Astrocyte of the spinal cord (primary cell): ENCODE measurements at places on chromosomes 12 and 14.

DNA sequence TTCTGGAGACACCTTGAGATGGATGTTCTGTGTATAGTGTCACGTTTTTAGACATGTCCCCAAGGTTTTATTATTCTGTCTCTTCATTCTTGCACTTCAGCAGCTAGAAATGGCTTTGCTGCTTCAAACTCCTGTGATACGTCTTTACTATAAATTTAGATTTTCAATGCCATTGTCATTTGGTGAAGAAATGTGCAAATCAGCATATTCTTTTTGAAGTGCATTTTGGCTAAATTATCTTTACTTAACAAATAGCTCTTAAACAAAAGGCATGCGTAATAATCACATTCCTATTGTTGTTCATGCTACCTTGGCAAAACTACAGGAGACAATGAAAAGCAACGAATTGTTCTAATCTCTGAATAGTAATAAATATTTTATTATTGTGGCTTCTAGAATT is 502.9 kb upstream of the SYT1 start:
- DNase-seq, result no peak

DNA sequence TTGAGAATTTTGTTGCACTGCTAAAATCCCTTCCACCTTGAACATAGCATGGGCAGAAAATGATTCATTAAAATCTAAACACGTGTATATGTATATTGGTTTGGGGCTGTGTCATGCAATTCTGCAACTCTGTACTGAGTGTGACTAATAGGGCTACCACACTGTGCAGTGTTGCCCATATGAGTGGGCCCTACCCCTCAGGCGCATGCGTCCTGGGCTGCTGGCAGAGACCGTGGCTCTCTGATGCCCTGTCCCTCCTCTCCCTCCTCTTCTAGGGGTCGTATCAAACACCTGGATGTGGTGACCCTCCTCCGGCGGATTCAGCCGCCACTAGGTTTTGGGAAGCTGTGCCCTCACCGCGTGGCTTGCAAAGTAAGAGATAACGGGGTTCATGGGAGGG is 128.4 kb upstream of the FKBP4 start:
- DNase-seq, result no peak

DNA sequence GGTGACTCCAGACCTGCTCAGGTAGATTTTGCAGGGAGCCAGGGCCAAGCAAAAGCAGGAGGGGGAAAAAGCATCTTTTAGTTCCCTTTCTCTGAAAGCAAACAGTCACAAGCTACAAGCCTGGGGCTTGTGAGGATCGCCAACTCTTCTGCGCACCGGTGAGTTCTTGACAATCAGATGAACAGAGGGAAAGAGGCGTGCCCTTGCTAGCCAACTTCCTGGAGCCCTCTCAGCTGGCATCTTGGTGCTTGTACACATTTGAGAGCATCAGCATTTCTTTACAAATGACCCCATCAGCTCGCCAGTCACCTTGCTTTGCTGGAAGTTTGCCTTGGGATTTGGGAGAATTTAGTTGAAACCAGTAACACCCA is 55.5 kb downstream of the ZNF664 start:
- no peak for DNase-seq

DNA sequence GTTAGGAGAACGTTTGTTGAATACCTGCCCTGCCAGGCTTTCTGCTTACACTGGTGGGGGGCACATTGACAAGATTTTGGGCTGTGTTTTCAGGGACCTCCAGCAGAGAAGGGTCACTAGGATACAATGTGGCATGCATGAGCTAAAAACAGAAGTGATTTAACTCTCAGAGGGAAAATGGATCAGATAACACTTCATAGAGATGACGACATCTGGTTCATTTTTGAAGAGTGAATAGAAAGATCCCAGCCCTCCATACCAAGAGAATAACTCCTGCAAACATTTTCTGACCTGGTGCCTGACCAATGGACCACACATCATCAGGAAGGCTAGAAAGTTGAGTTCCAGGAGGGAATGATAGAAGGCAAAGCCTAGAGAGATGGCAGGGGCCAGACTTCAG is 33.7 kb downstream of the CKB start:
- peak; percentile 57 for DNase-seq

GRCh38 chr14:83483063-83483462 is 1949.4 kb upstream of the SEL1L start:
- peak; percentile 28 for DNase-seq

DNA sequence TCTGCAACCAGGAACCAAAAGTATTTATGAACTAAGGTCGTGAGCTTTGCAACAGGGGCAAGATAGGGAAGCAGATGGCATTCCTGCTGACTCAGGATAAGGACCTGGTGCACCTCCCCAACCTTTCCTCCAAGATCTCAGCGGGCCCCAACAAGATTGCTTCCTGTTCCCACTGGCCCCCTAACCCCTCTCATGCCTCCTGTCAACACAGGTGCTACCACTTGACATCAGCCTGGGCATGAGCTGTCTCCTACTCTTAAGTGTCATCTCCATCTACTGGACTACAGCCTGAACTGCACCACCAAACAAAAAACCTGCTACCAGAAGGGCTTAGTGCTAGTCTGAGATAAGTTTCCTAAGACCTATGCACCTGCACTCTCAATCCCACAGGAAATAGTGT is 32.7 kb downstream of the MED6 start:
- peak; percentile 36 for DNase-seq

GRCh38 chr12:127278351-127278750 is 988.6 kb upstream of the TMEM132C start:
- DNase-seq, result no peak

DNA sequence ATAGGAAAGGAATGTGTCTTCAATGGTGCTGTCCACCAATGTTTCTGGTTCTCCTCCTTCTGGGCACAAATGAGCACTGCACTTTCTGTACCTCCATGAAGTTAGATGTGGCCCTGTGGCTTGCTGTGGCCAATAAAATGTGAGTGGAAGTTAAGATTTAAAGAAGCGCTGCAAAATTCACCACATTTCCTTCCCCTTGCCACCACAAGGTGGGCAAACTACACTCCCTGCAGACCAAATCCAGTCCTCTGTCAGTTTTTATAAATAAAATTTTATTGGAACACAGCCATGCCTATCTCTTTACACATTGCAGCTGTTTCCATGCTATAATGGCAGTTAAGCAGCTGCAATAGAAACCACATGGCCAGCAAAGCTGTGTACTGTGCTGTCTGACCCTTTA is 141.4 kb upstream of the TMPO start:
- peak; percentile 8 for DNase-seq

DNA sequence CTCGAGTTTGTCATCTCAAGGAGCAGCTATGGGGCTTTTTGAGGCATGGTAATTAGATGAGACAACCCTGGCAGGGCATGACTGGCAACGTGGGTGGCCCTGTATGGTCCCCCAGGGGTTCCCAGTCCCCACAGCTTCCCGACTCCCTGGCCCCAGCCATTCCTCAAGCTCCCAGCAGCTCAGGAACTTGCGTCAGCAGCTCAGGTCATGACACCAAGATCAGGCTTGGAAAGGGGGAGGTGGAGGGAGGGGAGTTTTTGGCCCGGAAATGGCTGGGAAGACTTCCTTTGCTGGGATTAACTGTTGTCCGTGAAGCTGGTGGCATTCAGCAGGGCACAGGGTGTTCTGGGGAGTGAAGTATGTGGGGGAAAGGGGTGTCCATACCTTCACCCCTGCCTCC is 10.4 kb upstream of the NRIP2 start:
- DNase-seq, result peak; percentile 67

- DNase-seq, result peak; percentile 86
Measured at GRCh38 chr12:58566599-58566998, 353.7 kb downstream of the LRIG3 start.

GRCh38 chr14:72033365-72033764 is 101.1 kb downstream of the RGS6 start:
- no peak for DNase-seq

GRCh38 chr14:57266065-57266464 is 2.6 kb downstream of the EXOC5 start:
- no peak for DNase-seq

GRCh38 chr12:114762490-114763110 is 78.6 kb upstream of the TBX3 start:
- DNase-seq, result peak; percentile 53

GRCh38 chr12:68587448-68587873 is 23.2 kb upstream of the RAP1B start:
- DNase-seq, result peak; percentile 15

GRCh38 chr14:80784820-80785219 is 156.7 kb downstream of the CEP128 start:
- DNase-seq, result no peak

- no peak for DNase-seq
Measured at GRCh38 chr14:24066496-24067132, 4.7 kb upstream of the CPNE6 start.

- DNase-seq, result no peak
Measured at GRCh38 chr14:74241652-74242017, 2.4 kb downstream of the VSX2 start.

- DNase-seq, result peak; percentile 60
Measured at GRCh38 chr14:61927060-61927459, 164.8 kb downstream of the SNAPC1 start.

DNA sequence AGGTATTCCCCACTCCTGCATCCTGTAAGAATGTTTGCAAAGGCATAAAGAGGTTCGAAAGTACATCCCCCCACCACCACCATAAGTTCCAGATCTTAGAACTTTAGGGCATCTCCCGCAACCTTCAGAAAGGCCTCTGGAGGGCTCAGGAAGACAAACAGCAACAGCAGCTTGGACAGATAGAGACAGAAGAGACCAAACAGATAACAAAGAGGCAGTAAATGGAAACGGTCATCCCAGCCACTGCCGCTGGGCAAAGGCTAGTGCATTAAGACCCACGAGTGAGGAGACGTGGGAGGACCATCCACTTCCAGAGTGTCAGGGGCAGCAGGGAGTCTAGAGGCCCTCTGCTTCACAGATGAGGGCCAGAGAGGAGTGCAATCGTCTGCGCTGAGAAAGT is 124.3 kb downstream of the CRACR2A start:
- DNase-seq, result no peak

- DNase-seq, result no peak
Measured at GRCh38 chr14:30518867-30519560, 39.9 kb upstream of the G2E3 start.

GRCh38 chr14:75636100-75636692 is 24.5 kb downstream of the ERG28 start:
- DNase-seq, result peak; percentile 54

- peak; percentile 72 for DNase-seq
Measured at GRCh38 chr12:110102255-110102654, 21.9 kb upstream of the IFT81 start.

DNA sequence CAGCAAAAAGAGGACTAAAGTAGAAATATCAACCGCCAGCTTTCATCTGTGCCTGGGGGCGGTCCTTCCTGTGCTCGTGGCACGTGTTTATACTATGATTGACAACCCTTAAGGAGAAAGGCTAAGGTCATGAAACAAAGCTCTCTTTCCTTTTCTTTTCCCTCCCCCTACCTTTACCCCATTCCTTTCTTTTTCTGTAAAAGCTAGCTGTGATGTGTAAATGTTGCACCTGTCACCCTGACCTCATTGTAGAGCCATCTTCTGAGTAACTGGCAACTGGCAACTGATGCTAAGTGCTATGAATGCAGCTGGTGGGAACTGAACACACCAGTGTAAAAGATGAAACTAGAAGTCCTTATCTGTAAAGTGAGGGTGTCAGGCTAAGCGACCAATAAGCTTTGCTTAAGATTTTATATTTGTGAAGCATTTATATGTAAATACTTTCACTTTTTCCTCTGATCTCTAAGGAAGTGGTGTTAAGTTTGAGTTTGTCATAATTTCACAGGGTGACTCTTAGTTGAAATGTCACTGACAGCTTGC is 102.8 kb upstream of the BCAT1 start:
- no peak for DNase-seq

GRCh38 chr12:109518820-109519665 is 41.6 kb downstream of the UBE3B start:
- DNase-seq, result peak; percentile 83

DNA sequence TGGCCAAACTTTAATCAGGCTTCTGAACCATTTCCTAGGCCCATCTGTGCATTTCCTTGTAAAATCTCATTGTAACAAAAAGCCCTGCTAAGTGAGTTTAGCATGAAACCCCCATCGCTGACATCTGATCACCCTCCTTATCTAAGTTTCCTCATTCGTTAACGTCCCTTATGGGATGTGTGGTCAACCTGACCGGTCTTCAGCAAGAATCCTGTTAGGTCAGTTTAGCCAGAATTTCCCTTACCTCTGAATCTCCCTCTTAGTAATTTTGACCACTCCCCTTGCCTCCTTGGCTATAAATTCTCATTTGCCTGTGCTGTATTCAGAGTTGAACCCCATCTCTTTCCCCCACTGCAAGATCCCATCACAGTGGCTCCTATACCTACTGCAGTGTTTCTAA is 239.3 kb downstream of the RMST start:
- no peak for DNase-seq

DNA sequence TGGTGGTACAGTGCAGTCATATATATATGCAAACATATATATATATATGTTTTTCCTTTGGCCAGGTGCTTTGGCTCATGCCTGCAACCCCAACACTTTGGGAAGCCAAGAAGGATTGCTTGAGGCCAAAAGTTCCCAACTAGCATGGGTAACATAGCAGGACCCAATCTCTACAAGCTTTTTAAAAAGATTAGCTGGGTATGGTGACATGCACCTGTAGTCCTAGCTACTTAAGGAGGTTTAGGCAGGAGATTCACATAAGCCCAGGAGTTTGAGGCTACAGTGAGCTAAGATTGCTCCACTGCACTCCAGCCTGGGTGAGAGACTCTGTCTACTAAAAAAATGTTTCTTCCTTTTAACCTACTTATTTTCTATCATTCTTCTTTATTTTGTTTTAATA is 10.2 kb downstream of the PZP start:
- no peak for DNase-seq

- no peak for DNase-seq
Measured at GRCh38 chr12:11859705-11860425, 210.4 kb downstream of the ETV6 start.

- peak; percentile 15 for DNase-seq
Measured at GRCh38 chr12:127363392-127363791, 903.6 kb upstream of the TMEM132C start.

- DNase-seq, result peak; percentile 11
Measured at GRCh38 chr12:14892726-14893505, 7.3 kb upstream of the MGP start.

GRCh38 chr14:23167116-23167847 is 16.2 kb downstream of the SLC7A8 start:
- DNase-seq, result no peak

GRCh38 chr14:101823066-101823465 is 61.6 kb downstream of the PPP2R5C start:
- no peak for DNase-seq

GRCh38 chr12:31644536-31644935 is 15.0 kb upstream of the ETFBKMT start:
- DNase-seq, result no peak
